Endothelial cell of coronary artery (primary cell): ENCODE measurements at places on chromosomes 7 and 10. TPM values are rescaled to one million over a fixed set of nuclear protein-coding genes. Genes with fewer than 3 reads are reported as not detected.

Gene SLC39A12
- under 0.01 TPM in 1 of 2 replicates, not detected in the other for total RNA-seq

Gene SPDYE11
- total RNA-seq = not detected in 2 replicates

Gene PRKCQ
- 0.75 and 0.81 TPM in 2 replicates for total RNA-seq

Gene REEP3
- 33.6 and 59.6 TPM in 2 replicates for total RNA-seq

Gene AOAH
- 0.09 TPM in 1 of 2 replicates, not detected in the other for total RNA-seq

Gene LRIT1
- not detected in 2 replicates for total RNA-seq

Gene SFRP4
- total RNA-seq = 0.09 and 8.9 TPM in 2 replicates

Gene LDB3
- total RNA-seq = not detected in 2 replicates

Gene HTR5A
- not detected in 2 replicates for total RNA-seq

Gene GPR37
- 0.66 and 4.7 TPM in 2 replicates for total RNA-seq

Gene LIPF
- total RNA-seq = not detected in 2 replicates

Gene INHBA
- 4.0 and 4.5 TPM in 2 replicates for total RNA-seq

Gene ACSM6
- total RNA-seq = not detected in 2 replicates

Gene SNX13
- total RNA-seq = 22.0 and 23.5 TPM in 2 replicates

Gene DKK1
- 86.2 and 112 TPM in 2 replicates for total RNA-seq

Gene PNLIPRP3
- total RNA-seq = not detected in 2 replicates

Gene TDRD1
- not detected in 2 replicates for total RNA-seq

Gene TSPAN12
- 10.7 and 21.1 TPM in 2 replicates for total RNA-seq

Gene IFIT2
- total RNA-seq = 0.81 and 1.7 TPM in 2 replicates

Gene GOLGA7B
- under 0.01 TPM in 1 of 2 replicates, not detected in the other for total RNA-seq

Gene SP8
- not detected in 2 replicates for total RNA-seq

Gene SLC16A12
- total RNA-seq = 3.2 TPM in 1 of 2 replicates, not detected in the other

Gene CARD11
- 37.6 and 46.0 TPM in 2 replicates for total RNA-seq

Gene ZWINT
- total RNA-seq = 16.9 and 57.6 TPM in 2 replicates

Gene GPR15LG
- not detected in 2 replicates for total RNA-seq

Gene ITPRID1
- total RNA-seq = not detected in 2 replicates

Gene VGF
- under 0.01 TPM in 1 of 2 replicates, not detected in the other for total RNA-seq

Gene SLC26A4
- total RNA-seq = 0.75 and 0.99 TPM in 2 replicates

Gene CPA4
- 0.27 and 35.0 TPM in 2 replicates for total RNA-seq

Gene DPP6
- not detected in 2 replicates for total RNA-seq

Gene ZNF783
- 5.0 and 8.7 TPM in 2 replicates for total RNA-seq

Gene MAGI2
- 1.8 and 3.4 TPM in 2 replicates for total RNA-seq

Gene PLCE1
- total RNA-seq = under 0.01 and 0.19 TPM in 2 replicates

Gene SH2B2
- 0.90 and 1.7 TPM in 2 replicates for total RNA-seq

Gene FANK1
- 2.4 and 7.8 TPM in 2 replicates for total RNA-seq

Gene MEOX2
- total RNA-seq = under 0.01 TPM in 1 of 2 replicates, not detected in the other

Gene TFEC
- total RNA-seq = 1.0 and 7.8 TPM in 2 replicates

Gene EBLN1
- not detected in 2 replicates for total RNA-seq

Gene MPP7
- total RNA-seq = 0.09 and 0.56 TPM in 2 replicates

Gene REPIN1
- 46.1 and 51.0 TPM in 2 replicates for total RNA-seq

Gene SAMD9L
- total RNA-seq = 9.9 and 15.0 TPM in 2 replicates

Gene BAMBI
- 2.2 and 8.4 TPM in 2 replicates for total RNA-seq

Gene PTF1A
- total RNA-seq = not detected in 2 replicates

Gene CCDC71L
- 27.6 and 30.7 TPM in 2 replicates for total RNA-seq
